ENCODE measurements at places on chromosomes 6 and 20. TPM values are rescaled to one million over a fixed set of nuclear protein-coding genes. Genes with fewer than 3 reads are reported as not detected.

DNA sequence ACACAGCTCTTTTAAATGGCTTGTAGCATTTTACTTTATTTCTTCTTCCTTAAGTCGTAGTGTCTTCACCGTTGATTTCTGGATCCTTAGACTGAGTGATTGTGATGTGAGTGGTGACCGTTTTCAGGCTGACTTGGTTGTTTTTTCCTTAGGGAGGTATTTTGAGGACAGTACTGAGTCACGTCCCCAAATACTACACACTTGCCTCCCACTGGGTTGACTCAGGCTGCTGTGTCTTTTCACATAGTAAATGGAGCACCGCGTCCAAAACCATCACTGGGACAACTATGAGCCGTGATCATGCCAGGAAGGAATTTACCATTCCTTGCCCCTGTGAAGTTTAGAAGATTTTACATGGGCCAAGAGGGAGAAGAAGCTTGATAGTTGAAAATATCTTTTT lies 174.1 kb downstream of the FARS2 start:
- no peak for DNase-seq

DNA sequence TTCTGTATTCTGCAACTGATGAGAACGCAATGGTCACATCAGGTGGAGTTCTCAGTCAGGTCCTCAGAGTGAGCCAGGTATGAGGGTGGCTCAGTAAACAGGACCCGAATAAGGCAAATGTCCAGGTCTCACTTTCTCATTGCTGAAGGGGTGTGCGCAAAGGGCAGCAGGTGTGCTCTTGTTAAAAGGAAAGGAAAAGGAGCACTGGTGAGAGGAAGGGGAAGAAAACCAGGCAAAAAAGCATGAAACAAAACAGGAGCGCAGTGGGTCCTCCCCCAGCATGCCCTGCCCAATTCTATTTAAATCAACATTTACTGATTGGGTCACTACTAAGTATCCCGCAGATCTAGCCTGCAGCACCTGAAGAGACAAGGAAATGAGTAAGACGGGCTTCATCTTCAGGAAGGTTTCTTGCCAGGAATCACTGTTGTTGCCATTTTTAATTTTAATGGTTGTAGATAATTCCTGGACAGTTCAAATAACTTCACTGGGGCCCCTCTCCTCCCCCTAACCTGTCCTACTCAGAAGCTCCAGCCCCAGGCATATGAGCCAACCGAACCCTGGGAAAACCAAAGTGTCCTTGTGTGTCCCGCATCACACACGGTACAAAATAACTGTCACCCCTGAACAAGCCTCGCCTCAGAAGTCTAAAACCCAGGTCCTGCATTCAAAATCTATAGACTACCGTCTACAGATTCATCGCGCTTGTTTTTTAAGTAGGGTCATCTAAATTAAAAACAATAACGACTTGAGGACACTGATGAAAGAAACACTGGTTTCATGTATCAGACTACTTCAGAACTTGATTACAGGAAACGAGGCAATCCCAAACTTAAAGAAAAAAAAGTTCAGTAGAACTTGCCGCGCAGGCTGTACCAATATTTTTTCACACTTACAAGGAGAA lies 980 bp downstream of the MBOAT1 start:
- no peak for DNase-seq

- DNase-seq: no peak
Observed at GRCh38 chr6:80544555-80544954, 438.1 kb downstream of the BCKDHB start.

- DNase-seq: no peak
Observed at GRCh38 chr6:21085643-21086042, 507.9 kb upstream of the SOX4 start.

The LCA5 gene
- total RNA-seq: 1.3 TPM

- no peak for DNase-seq
Observed at GRCh38 chr6:140360651-140361050, 986.2 kb upstream of the CITED2 start.

- no peak for DNase-seq
Observed at GRCh38 chr6:8066108-8066507, 1.9 kb upstream of the BLOC1S5 start.

- no peak for DNase-seq
Observed at GRCh38 chr20:9887706-9888105, 48.8 kb upstream of the PAK5 start.

The RAET1L gene
- 0.28 TPM for total RNA-seq

The SPDEF gene
- total RNA-seq: 0.14 TPM

The PROKR2 gene
- not detected for total RNA-seq

The KCNK16 gene
- not detected for total RNA-seq

DNA sequence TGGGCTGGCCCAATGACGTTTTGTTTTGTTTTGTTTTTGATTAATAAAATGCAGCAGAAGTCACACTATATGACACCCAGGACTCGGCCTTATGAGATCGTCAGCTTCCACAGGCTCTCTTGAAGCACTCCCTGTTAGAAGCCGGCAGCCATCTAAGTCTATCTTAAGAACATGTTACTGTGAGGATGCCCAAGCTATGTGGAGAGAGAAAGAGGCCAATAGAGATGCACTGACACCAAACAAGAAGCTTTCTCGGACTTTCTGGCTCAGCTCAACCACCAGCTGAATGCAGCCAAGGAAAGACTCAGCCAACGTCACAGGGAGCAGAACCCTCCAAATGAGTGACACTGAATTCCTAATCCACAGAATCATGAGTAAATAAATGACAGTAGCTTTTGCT lies 14.0 kb downstream of the SGK1 start:
- no peak for DNase-seq

DNA sequence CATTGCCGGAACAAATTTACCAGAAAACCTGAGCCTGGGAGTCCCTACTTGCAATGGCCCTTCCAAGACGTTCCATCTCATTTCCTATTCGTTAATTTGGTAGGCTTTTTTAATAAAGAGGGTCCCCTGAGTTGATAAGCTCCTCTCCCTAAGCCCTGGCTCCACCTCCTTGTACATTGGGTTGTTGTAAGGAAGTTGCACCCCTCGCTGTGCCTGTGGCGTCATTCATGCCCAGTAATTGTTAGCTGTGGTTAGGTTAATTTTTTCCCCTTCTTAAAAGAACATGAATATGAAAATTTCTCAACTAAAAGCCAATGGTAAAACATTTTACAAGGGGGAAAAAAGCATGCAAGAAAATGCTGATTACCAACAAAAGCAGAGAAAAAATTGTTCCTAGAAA lies 91.9 kb downstream of the SLC24A3 start:
- DNase-seq: no peak

The SLC35F1 gene
- total RNA-seq: 0.14 TPM

The TNXB gene
- 2.1 TPM for total RNA-seq

The PRRT1 gene
- not detected for total RNA-seq

GRCh38 chr20:44714701-44715498 lies at the start of gene CCN5:
Gene CCN5, plus strand, starts transcription at chr20:44715369. Its CDS starts 22 bp downstream, at chr20:44715391.
- no peak for DNase-seq

The ATP5F1E gene
- 124 TPM for total RNA-seq
